ENCODE measurements at places on chromosomes 11 and 22. TPM values are rescaled to one million over a fixed set of nuclear protein-coding genes. Genes with fewer than 3 reads are reported as not detected.

- DNase-seq = no peak
These were observed 91.9 kb upstream of the TP53I11 start for GRCh38 chr11:45042560-45042959.

DNA sequence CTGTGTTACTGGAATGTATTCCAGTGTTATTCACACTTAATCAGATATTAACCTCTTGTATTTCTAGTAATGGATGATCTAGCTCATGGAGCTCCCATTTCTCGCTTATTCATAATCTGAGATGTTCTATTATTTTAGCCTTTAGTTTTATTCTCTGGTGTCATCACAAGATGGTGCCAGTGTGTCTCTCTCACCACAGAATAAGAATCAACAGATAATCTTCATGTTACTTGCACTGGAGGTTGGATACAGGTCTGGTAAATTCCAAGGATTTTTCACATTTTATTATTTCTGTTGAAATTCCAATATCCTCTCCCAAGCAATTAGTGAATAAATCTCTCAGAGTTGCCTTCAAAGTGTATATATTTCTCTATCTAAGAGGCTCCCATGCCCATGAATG, 74.6 kb downstream of the CASP12 start:
- no peak for DNase-seq

GRCh38 chr22:23715806-23716375, 25.1 kb downstream of the RGL4 start:
- DNase-seq = no peak

- DNase-seq = no peak
These were observed 852.5 kb upstream of the TENM4 start for GRCh38 chr11:80293293-80293692.

TMPRSS5 gene
- 0.93 TPM for polyA plus RNA-seq

ASRGL1 gene
- polyA plus RNA-seq = 3.3 TPM

C22orf31 gene
- 2.4 TPM for polyA plus RNA-seq
